ENCODE measurements at places on chromosomes 16 and 17. TPM values are rescaled to one million over a fixed set of nuclear protein-coding genes. Genes with fewer than 3 reads are reported as not detected.

- no peak for DNase-seq
Measured at GRCh38 chr16:66116163-66117002, 250.1 kb upstream of the CDH5 start.

DNA sequence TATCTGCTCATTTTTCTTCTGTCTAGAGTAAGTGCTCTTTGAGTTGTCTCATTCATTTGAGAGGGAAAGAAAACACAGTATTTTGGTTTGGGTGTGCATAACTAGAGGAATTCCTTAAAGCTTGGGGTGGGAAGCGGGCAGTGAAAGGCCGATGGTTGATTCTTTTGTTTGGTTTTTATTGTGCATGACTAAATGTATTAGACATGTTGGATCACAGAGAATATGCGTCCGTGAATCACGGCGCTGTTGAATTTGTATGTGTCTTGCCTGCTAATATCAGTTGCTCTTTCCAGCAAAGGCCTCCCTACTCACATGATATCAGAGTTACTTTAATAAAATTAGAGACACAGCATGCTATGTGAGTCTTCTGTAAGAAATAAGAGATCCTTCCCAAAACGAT, 180.0 kb downstream of the CHD9NB start:
- DNase-seq: no peak

- no peak for DNase-seq
Measured at GRCh38 chr17:36977066-36977465, 28.3 kb downstream of the AATF start.

DNA sequence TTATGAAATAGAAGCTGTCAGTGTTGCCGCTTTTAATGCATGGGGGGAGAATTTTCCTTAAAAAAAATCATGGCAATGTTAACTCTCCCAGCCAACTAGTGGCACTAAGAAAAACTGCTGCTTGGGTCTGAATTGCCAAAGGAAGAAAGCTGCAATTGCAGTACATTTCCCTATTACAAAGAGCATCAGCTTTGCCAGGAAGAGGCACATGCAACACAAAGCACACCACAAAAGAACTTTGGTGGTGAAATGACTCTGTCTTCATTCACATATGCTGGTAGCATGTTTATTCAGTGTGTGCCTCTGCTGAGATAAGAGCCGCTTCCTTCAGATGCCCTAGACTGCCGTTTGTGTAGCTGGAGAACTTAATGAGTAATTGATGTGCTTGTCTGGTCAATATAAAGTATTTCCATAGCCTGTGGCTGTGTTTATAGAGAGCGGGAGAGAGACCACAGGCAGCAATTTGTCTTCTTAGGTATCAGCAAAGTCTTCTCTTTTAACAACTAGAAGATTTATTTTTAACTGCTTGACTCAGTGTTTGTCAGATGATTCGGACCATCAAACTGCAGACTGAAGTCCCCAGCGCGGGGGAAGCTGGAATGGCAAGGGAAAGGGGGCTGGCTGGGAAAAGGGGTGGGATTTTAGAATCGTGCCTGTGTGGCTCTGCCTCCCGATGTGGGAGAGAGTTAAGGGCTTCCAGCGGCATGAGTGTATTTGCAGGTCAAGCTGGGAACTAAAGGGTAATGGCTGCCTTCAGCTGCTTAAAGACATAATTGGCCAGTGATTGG, 115.1 kb downstream of the MRTFB start:
- DNase-seq: peak; percentile 24

DNA sequence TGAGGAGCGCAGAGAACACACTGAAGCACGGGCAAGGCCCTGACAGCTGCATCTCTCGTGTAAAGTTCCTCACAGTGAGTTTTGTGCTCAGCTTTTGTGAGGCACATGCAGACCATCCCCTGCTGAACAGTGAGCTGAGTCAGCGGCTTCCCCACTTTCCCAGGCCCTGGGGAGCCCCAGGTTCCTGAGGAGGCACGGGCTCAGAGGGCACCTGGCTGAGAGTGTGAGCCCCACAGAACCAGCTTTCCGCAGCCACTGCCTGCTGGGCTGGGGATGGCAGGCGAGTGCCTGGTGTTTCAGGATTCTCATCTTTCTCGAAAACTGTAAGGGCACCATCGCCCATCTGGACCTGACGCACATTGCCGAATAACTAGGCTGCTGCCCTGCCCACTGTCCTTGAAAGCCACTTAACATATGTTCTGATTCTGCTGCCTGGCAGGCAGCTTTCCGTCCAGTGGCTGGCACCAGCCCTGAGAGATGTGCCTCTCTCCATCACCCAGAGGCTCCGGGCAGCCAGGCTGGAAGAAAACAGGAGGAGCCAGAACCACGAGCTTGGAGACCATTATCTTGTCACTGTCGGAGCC, 266.7 kb upstream of the FOXF1 start:
- DNase-seq: no peak

GRCh38 chr16:50627419-50627818, 53.7 kb downstream of the SNX20 start:
- peak; percentile 38 for DNase-seq

The PRKCB gene
- total RNA-seq: 0.83 TPM

- DNase-seq: no peak
Measured at GRCh38 chr17:81414756-81415516, 19.7 kb downstream of the BAHCC1 start.

DNA sequence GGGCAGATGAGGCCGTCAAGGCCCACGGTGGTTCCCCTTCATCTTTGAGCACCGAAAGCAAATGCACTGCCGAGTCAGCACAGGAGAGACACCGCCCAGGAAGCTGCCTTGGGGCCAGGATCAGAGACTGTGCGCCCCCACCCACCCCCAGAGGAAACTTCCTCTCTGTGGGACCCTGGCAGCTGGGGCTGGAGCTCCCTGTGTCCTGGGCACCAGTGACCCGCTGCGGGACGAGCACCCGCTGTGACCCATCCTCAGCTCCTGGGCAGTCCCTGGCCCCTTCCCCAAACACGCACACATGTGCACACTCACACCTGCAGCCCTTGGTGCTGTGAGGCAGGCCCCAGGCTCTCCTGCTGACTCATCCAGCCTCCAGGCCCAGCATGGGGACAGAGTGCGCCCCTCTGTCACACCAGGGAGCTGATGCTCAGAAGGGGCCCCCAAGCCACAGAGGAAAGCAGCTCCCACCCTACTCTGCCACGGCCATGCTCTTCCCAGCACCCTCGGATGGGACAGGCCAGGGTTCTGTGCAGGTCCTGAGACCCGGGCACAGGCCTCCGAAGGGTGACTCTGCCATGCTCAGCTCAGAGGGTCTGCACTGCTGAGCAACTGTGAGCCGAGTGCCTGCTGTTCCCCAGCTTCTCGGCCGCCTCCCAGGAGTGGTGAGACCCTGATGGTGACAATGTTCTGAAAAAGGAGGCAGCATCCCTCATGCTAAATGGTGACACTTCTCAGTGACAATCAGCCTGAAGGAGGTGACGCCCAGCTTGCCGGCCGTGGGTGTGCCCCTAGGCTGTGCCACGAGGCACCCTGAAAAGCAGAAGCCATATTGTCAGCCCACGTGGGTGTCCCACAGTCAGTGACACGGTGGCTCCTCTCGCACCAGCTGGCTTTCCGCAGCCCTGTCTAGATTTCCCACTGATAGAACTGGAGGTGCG, 3.6 kb downstream of the PIEZO1 start:
- DNase-seq: no peak

DNA sequence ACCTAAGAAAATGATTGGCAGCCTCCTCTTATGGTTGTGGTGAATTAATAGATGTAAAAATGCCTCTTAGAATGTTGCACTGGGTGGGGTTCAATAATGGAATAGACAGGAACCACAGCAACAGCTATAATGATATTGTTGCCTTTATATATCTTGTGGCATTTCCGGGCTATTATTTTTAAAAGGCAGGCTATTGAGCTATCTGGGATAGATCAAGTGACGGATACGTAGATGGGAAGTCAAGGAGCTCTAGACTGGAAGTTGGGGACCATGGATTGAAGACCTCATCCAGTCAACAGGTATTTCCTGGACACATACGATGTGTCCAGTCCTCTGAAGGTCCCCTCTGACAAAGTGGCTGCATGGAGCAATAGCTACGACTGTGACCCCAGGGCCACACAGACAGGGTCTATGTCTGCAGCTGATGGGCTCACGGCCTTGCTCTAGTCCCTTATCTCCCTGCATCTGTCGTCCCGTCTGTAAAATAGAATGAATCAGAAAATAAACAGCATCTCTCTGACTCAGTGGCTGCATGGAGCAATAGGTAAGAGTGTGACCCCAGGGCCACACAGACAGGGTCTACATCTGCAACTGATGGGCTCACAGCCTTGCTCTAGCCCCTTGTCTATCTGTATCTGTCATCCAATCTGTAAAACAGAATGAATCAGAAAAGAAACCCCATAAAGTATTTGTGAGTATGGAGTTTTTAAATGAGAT, 117.7 kb upstream of the FOXF1 start:
- no peak for DNase-seq

DNA sequence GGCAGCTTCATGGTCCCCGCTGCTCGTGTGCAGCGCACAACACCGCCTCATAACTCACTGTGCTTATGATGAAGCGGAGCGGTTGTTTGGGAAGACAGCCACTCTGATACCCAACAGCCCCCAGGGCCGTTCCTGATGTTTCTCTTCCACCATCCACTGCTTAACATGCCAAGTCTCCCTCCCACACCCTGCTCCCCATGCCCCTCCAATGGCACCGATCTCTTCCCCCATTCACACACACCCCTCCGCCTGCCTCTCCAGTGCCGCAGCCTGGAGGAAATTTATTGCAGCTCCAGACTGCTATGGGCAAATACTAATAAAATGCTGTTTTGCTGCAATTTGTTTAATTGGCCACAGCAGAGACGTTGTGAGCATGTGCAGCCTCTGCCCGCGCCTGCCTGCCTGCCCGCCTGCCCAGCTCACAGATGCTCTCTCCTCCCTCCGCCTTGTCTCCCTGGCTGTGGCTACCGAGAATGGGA, 80.3 kb upstream of the LHX1 start:
- no peak for DNase-seq

DNA sequence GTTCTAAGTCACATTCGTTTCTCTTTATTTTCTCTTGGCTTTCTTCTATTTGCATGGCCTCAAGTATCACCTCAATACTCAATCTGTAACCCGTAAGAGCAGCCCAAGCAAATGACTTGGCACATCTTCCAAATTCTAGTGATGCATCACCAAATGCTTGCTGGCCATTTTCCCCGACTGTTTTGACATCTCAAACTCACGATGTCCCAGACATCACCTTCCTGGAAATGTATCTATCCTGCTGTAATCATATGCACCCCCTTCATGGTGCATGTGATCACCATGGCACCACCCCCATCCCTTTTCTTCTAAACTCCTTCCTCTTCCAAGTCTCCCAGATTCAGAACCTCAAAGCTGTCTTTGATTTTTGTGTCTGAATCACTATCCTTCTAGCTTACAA, 24.0 kb upstream of the ABCA5 start:
- no peak for DNase-seq

The ABCA9 gene
- total RNA-seq: 4.2 TPM
